ENCODE measurements at places on chromosomes 5 and 9. TPM values are rescaled to one million over a fixed set of nuclear protein-coding genes. Genes with fewer than 3 reads are reported as not detected.

DNA sequence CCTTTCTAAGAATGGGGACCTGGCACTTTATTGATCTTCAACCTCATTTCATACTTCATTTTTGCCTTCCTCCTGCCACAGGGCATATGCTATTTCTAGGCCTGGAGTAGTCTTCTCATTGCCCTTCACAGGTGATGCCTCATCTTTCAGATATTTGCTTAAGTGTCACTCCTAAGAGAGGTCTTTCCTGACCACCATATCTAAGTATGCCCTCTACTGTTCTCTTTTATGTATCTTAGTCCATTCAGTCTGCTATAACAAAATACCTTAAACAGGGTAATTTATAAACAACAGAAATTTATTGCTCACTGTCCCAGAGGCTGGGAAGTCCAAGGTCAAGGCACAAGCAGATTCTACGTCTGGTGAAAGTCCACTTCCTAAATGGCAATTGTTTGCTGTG is 99.1 kb downstream of the ADAMTS6 start:
- H3K4me1 ChIP-seq, result no peaks in the 10 kb centered on the region
- H3K36me3 ChIP-seq, result no peaks in the 10 kb centered on the region
- H3K27me3 ChIP-seq, result no peaks in the 10 kb centered on the region
- no peak for DNase-seq

DNA sequence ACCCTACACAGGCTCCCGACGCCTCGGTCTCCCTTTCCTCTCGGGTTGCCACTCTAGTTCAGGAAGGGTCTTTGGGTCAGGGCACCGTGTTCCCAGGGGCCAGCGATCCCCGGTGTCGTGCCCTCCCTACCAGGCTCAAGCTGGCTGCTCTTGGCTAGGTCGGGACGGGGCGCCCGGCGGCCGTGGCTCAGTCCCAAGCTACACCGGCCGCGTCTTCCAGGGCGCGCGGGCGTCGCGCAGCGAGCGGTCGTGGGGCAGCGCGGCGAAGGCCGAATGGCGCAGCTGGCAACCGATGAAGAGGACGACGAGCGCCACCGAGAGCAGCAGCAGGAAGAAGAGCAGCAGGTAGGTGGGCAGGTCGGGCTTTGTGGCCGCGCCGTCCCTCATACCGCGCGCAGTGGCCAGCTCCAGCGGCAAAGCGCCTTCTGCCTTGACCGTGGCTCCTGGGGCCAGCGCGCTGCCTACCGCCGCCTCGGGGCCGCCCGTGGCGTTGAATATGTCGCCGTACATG is 892 bp downstream of the SMIM32 start:
- DNase-seq, result no peak
- peaks cover 36% of the 10 kb centered on the region for H3K27me3 ChIP-seq
- no peak overlapping the region for H3K27ac ChIP-seq
- no peak overlapping the region for H3K4me3 ChIP-seq
- H3K36me3 ChIP-seq, result no peaks in the 10 kb centered on the region

GRCh38 chr5:23012842-23013241 is 159.7 kb upstream of the CDH12 start:
- no peaks in the 10 kb centered on the region for H3K27me3 ChIP-seq
- H3K4me1 ChIP-seq, result no peaks in the 10 kb centered on the region
- H3K36me3 ChIP-seq, result no peaks in the 10 kb centered on the region
- no peak overlapping the region for H3K4me3 ChIP-seq

DNA sequence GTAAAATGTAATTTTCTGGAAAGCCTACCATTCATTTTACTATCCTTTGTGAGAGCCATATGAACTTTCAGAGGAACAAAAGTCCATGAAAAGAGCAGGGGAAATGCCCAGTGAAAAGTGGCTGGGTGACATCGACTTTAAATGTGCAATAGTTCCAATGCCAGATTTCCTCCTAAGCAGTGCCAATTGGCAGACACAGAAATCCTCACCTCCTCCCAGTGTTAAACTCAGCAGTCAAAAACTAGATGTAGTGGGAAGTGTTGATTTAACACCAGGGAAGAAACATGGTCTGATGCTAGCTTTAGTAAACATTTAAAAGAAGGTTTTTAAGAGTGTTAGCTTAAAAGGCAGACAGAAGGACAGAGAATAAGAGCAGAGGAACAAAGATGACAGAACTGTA is 2055.2 kb downstream of the MAT2B start:
- no peaks in the 10 kb centered on the region for H3K4me1 ChIP-seq
- H3K27me3 ChIP-seq, result no peaks in the 10 kb centered on the region
- H3K36me3 ChIP-seq, result no peaks in the 10 kb centered on the region
- no peak overlapping the region for H3K27ac ChIP-seq
- DNase-seq, result no peak

GRCh38 chr9:18146329-18146728 is 327.6 kb upstream of the ADAMTSL1 start:
- no peaks in the 10 kb centered on the region for H3K27me3 ChIP-seq
- no peaks in the 10 kb centered on the region for H3K4me1 ChIP-seq
- no peak overlapping the region for H3K4me3 ChIP-seq
- H3K27ac ChIP-seq, result no peak overlapping the region
- no peak for DNase-seq

DNA sequence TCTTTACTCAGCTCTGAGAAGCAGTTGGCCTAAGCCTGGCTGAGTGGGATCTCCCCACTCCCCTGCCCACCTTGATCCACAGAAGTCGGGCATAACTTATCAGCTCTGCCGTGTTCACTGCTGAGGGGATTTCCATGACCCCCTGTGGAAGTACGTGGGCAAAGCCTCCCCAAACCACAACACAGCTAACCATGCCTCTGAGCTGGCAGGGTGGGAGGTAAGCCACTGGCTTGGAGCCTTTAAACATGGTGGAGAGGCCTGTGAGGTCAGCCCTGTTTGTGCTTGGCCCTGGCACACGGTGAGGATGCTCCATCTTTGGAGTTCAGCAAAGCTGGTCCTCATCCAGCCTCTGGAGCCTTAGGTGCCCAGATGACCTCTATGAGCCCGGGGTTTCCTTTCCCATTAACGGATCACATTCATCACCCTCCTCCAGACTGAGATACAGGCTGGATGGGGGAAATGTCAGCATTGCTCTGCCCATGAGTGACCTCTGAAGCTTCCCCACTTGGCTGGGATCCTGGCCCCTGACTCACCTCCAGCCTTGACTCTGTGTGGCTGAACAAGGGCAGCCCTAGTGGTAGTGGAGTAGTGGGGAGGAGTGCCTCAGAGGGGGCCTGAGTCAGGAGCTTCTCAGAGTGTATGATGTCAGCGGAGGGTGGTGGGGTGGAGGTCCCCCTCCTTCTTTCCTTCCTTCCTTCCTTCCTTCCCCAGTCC is 6.2 kb downstream of the PDLIM4 start:
- H3K36me3 ChIP-seq, result no peaks in the 10 kb centered on the region
- peaks cover 11% of the 10 kb centered on the region for H3K4me1 ChIP-seq
- H3K27me3 ChIP-seq, result no peaks in the 10 kb centered on the region
- no peak overlapping the region for H3K4me3 ChIP-seq
- H3K27ac ChIP-seq, result no peak overlapping the region

- H3K27ac ChIP-seq, result no peak overlapping the region
- H3K36me3 ChIP-seq, result no peaks in the 10 kb centered on the region
- H3K27me3 ChIP-seq, result no peaks in the 10 kb centered on the region
- no peak for DNase-seq
- H3K4me3 ChIP-seq, result no peak overlapping the region
- H3K4me1 ChIP-seq, result no peaks in the 10 kb centered on the region
Observed at GRCh38 chr5:59503220-59503619, 390.3 kb downstream of the PDE4D start.

DNA sequence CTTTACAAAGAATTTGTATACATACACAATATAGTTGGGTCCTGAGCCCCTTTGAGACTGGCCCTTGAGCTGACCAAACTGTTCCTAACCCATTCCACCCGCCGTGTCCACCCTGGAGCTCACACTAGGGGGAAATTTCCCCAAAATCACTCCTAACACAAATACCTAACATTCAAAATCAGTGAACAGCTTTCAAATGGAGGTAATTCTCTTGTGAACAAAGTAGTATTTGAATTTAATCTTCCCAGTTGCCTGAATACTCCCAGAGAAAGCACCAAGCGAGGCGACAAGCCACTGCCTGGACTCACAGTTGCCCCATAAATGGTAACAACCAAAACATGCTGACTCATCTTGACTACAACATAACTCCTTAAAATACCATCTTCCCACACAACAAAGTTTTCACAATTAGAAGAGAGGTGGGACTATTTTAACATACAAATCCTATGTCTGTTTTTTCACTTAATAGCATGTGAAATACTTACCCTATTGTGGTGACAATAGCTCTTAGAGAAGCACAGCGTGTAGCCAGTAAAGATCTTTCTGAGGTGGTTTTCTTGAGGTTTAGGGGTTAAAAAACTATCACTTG is 31.7 kb upstream of the SCAMP1 start:
- no peaks in the 10 kb centered on the region for H3K4me1 ChIP-seq
- no peak for DNase-seq
- no peak overlapping the region for H3K27ac ChIP-seq
- no peaks in the 10 kb centered on the region for H3K36me3 ChIP-seq
- no peak overlapping the region for H3K4me3 ChIP-seq
- no peaks in the 10 kb centered on the region for H3K27me3 ChIP-seq

Gene OMD
- total RNA-seq, result 0.61 TPM

Gene PCDHGA1
- 0.09 TPM for total RNA-seq

Gene HIGD2A
- total RNA-seq, result 116 TPM

Gene PTTG1
- total RNA-seq, result 179 TPM
